Islet precursor cell (in vitro differentiated cells): ENCODE measurements at places on chromosomes 6 and 20.

DNA sequence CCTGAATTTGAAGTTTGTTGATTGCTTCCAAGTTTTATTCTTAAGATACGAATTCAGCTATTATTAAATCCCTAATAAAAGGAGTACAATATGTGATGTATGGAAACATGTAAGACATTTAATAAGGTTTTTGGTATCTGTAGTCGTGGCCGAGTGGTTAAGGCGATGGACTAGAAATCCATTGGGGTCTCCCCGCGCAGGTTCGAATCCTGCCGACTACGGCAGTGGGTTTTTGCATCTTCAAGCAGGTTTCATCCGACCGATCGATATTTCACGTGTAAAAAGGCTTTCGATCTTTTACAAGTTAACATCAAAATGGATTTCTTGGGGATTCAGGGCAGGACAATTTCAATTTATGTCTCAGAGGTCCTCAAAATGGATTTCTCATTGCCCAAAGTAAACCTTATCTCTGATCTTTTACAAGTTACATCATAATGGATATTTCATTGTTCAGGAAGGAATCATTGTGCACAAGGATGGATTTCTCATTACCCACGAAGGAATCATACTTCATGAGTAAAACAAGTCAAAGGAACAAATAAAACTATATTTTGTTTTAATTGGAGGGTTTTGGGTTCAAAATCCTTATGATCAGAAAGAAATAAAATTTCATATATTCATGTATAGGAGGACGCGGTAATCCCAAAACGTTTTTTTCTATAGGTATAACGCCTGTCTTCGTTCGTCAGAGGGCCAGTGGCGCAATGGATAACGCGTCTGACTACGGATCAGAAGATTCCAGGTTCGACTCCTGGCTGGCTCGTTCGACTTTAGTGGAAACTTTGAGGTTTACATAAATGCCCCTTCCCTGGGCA is 37.3 kb upstream of the BTN3A2 start:
- DNase-seq, result peak; percentile 85

DNA sequence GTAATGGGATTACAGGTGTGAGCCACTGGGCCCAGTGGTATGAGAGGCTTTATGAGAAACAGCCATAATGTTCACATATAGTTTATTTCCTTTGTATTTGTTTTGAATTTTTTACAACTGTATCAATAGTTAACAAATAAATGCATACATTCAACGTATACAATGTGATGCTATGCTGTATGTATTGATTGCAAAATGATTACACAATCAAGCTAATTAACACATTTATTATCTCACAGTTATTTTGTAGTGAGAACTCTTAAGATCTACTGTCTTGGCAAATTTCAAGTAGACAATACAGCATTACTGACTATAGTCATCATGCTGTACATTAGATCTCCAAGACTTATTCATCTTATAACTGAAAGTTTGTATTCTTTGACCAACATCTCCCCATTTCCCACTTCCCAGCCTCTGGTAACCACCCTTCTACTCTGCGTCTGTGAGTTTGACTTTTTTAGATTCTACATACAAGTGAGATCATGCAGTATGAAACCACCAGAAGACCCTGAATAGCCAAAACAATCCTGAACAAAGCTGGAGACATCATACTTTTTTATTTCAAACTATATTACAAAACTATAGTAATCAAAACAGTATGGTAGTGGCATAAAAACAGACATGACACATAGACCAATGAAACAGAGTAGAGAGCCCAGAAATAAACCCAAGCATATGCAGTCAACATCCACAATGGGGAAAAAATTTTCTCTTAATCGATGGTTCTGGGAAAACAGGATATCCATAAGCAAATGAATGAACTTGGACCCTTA is 157.2 kb upstream of the RREB1 start:
- no peak for DNase-seq

- no peak for DNase-seq
Observed at GRCh38 chr20:20261159-20261558, 106.7 kb upstream of the INSM1 start.

GRCh38 chr6:53825532-53826321 is 30.9 kb downstream of the LRRC1 start:
- no peak for DNase-seq

GRCh38 chr6:42049116-42049809 is 1.1 kb upstream of the TAF8 start:
- DNase-seq, result no peak

DNA sequence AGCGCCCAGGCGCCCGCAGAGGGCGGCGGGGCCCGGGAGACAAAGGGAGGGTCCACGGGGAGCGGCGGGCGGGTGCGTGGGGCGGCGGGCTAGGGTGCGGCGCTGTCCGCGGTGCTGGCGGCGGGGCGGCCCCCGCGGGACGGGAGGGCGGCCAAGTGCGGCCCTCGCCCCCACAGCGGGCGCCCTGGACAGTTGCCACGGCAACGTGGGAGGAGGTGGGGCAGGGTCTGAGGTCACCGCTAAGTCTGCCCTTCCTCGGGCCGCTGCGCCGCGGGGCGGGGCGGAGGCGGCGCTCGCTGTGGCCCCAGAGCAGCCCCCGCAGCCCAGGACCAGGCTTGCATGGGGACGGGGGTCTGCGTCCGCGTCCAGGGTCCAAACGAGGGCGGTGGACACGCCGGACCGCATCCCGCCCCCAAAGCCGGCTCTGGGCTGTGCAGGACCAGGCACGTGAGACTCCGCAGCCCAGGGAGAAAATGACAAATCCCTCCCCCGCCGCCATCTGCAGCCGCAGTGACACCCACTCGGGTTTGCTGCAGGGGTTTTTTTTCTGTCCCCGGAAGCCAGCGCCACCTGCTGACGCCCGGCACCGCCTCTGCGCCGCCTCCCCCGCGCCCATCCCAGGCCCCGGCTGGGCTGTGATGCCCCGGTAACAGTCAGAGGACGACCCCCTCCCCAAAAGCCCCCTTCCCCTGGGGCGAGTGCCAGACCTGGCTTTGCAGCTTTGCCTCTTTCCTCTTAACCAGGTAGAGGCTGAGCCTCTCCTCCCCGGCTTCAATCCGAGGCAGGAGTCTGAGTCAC is 36.8 kb downstream of the YTHDF1 start:
- peak; percentile 79 for DNase-seq

- DNase-seq, result no peak
Observed at GRCh38 chr6:53929041-53929820, 134.4 kb downstream of the LRRC1 start.

DNA sequence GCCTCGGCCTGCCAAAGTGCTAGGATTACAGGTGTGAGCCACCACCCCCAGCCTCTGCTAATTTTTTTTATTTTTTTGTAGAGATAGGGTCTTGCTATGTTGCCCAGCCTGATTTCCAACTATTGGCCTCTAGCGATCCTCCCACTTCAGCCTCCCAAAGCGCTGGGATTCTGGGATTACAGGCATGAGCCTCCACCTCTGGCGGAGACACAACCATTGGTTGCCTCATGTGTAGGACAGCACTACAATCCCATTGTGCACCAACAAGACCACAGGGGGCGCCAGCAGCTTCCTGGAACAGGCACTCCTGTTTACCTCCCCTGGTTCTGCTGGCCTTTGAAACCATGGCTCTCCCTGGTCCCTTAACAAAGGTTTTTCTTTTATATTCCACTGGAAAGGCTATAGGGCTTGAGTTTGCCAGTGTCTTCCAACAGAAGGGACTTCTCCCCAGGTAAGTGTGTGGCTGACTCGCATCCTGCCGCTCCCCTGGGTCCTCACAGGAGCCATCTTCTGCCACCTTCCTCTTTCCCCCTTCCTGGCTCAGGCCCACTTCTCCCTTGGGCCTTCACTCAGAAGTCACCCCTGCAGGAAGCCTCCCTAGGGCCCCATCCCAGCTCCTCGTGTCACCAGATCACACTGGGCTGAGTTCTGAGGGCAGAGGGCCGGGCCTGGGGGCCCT is 39.2 kb upstream of the TLDC2 start:
- peak; percentile 86 for DNase-seq

- no peak for DNase-seq
Observed at GRCh38 chr6:147117011-147117410, 87.2 kb upstream of the STXBP5 start.

- peak; percentile 84 for DNase-seq
Observed at GRCh38 chr6:14665827-14666724, 548.5 kb downstream of the CD83 start.

DNA sequence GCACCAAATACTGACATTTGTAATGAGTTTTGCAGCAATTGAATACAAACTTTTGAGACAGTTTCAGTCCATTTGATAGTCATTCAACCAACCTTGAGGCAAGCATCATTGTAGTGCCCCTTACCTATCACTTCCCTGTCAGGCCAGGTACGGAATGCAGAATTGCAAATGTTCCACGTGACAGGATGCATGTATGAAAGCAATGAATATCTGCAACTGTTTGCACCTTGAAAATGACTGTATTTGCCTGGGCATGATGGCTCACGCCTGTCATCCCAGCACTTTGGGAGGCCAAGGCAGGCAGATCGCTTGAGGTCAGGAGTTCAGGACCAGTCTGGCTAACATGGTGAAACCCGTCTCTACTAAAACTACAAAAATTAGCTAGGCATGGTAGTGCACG is 146.0 kb upstream of the SCGN start:
- DNase-seq, result no peak

- DNase-seq, result no peak
Observed at GRCh38 chr20:21575167-21575566, 61.3 kb upstream of the NKX2-2 start.

DNA sequence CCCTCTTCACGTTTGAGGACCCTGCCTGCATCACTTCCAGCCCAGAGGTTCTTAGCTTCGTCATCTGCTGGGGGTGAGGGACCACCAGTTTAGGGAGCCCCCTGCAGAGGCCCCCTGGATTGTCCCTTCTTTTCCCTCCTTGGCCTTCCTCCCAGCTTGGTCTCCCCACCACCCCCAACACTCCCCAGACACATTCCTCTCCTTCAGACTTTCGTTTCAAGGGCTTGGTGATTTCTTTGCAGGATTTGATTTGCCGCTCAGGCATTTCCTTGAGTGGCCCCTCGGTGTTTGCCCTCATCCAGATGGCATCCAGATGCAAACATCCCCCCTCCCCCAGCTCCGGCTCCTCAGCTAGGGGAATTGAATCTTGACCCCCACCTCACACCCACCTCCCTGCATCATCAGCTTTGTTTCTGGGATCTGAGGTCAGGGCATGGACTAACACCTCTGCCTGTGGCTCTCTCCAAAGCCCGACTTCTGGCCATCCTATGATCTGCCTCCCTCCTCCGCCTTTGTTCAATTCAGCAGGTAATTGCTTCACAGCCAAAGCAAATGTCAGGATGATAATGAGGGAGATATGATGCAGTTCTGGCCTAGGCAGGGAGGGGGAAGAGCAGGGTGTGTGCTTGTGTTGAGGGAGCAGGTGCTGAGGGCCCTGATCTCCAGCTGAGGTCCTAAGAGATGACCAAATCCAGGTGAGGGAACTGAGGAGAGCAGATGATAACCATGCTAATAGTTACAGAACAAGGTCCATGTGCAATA is 141.5 kb downstream of the VEGFA start:
- no peak for DNase-seq

- peak; percentile 66 for DNase-seq
Observed at GRCh38 chr6:15254070-15254975, 8.5 kb downstream of the JARID2 start.

DNA sequence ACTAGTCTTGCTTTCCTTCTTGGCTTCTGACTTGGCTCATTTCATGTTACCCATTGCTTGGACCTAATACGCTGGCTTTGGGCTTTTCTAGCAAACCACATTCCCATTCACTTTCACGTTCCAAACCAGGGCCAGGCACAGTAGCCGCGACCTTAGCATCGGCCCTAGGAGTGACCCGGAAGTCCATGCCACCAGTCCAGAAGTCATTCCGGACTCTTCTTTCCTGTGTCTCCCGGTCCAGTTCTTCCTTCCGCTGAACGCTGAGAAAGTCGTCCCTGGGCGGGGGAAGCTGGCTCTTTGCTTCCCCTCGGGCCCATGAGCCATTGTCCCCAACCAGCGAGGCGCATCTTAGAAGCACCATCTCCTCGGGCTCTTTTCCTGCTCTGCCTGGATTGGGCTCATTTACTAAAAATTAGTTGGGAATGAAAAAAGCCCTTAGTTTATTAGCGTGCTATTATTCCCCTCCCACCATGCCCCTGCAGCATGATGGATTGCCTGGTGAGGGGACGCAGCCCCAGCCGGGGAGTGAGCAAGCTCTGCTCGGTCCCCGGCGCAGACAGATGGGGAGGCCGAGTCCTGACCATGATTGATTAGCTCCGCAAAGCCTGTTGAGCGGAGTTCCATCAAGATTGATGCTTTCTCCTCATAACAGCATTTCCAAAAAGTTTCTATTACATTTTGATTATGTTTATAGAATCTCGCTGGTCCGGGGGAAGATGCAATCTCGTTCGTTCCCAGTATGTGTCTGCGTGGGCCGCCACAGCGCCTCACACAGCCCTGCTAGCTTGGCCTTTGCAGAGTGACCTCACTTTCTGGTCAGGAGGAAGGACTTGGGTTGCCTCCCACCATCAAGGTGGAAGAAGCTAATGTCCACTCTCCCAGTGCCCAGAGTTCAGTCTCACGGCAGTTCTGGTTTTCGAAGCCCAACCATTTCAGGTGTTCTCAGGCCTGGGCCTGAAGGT is 115.1 kb upstream of the TOP1 start:
- DNase-seq, result peak; percentile 41

GRCh38 chr20:51366155-51366886 is 176.2 kb downstream of the NFATC2 start:
- peak; percentile 94 for DNase-seq

- no peak for DNase-seq
Observed at GRCh38 chr20:44650771-44651433, 597 bp downstream of the ADA start.

DNA sequence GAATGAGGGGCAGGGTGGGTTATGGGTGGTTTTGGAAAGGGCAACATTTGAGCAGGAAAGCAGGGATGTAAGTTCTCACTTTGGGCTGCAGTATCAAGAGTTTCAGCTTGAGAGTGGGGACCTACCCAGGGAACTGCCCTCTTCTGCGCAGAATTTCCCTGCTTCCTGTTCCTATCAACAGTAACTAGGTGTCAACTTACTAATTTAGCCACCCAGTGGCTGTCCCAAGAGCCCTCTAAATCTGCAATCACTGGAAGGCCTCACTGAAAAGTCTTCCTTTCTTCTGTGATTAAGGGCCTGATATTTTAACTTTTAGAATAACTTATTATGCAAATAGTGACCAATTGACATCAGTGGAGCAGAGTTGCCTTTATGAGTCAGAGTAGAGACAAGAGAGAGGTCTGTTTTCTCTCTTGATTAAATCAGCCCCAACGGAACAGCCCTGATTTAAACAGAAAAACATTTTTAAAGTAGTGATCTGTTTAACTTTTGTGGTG is 118.2 kb upstream of the RIPOR2 start:
- no peak for DNase-seq
